Stimulated activated CD4-positive, alpha-beta T cell treated with anti-CD3 and anti-CD28 coated beads, Interleukin-4, amount 100 ng/mL, for 4 hours (primary cell): ENCODE measurements at places on chromosomes 16 and 17.

- DNase-seq: no peak
Observed at GRCh38 chr16:82240111-82240510, 70.1 kb upstream of the MPHOSPH6 start.

DNA sequence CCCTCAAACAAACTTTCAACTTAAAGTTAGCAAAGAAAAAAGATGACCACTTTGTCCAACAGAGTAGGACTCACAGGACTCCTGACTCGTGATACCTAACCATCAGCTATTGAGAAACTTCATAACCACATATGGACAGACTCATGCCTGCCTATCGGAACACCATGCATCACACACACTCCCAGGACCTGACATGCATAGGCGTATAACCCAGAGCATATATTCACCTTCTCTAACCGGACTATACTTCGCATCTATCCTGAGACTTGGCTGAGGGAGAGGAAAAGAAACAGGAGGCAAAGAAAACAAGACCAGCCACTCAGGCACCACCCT lies 2.2 kb downstream of the PIP4K2B start:
- no peak for DNase-seq

DNA sequence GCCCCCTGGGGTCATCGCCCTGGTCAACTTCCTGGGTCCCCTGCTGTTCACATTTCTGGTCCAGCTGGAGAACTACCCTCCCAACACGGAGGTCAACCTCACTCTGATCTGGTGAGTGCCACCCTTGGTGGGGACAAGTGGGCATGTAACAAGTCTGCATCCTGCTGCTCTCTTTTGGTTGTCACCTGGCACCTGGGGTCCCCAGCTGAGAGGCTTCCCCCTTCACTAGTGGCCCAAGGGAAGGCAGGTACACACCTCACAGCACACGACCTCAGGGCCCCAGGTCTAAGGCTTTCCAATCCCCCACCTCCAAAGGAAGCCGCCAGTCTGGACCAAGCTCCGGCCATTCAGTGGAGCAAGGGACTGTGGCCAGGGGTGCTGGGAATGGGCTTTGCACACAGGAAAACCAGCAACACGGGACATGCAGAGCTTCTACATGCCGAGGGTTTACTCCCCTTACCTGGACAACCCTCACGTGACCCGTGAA lies 4.4 kb downstream of the TMC8 start:
- no peak for DNase-seq

DNA sequence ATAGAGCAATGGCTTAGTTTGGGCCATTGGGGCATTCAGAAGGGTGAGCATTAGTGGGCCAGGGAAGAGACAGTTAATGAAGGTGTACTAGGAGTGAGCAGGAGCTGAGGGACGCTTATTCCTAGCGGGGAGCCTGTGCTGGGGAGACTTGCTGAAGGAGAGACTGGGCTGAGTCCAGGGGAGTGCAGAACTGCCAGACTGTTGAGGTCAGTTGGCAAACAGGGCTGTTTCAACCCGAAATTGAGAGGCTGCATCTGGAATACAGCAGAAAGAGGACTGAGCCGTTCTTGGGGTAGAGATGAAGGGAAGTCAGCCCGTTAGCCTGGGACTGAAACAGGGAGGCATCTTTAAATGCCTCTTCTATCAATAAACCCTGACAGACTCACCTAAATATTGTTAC lies 33.2 kb downstream of the MAP2K6 start:
- DNase-seq: no peak
